ENCODE measurements at places on chromosomes 16 and 17. TPM values are rescaled to one million over a fixed set of nuclear protein-coding genes. Genes with fewer than 3 reads are reported as not detected.

DNA sequence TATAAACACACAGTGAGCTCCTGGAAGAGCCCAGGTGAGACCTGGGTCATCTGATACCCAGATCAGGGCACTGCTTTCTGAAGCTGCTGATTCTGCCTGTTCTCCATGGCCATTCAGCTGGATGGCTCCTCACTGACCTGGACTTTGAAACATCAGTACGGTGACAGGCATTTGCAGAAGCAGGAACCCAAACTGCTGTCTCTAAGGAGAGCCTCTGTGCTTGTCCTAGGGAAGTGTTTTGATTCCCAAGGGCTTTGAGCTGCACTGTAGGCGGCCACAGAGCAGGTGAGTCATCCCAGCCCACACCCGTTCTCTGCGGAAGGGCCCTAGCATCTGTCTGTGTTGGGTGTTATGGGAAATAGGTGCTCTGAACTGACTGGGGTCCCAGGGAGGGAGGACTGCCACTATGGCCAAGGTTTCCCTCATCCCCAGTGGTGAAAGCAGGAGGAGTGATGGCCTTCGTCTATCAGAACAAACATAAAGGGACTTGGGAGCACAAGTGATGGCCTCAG lies 60.7 kb upstream of the ADCY9 start:
- no peak for DNase-seq

- no peak for DNase-seq
Measured at GRCh38 chr17:36740157-36740556, 138.8 kb downstream of the MRM1 start.

DNA sequence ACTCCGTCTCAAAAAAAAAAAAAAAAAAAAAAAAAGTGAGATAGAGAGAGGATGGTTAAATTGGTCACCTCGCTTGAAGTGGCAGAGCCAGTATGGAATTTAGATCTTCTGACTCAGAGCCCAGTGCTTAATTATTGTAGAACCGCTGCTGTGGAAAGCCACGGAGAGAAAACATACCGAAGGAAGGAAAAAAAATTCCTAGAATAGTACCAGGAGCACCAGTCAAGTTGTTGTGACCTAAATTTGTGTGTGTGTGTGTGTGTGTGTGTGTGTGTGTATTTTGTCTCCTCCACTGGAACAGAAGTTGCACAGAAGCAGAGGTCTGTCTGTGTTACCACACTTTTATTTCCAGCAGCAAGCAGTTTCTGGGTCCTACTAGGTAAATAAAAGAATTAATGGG lies 10.6 kb upstream of the NUP85 start:
- no peak for DNase-seq

- DNase-seq = no peak
Measured at GRCh38 chr17:40695874-40696472, 7.6 kb downstream of the KRT24 start.

DNA sequence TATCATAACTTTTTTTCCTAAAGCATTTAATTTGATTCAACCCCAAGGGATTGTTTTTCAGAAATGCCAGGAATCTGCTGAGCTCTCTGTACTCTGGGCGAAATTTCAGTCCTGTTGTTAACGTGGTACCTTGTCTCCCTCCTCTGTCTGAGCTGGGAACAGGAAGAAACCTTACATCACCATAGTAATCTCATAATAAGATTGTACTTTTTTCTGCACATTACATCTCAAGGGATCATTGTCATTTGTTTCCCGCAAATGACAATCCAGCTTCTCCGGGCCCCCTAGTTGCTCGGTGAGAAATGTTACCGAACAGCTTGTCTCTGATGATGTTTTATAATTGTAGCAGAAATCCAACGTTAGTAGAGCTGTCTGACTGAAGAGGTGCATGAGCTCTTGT lies 152.7 kb upstream of the ERCC4 start:
- DNase-seq = no peak

CCL14 gene
- total RNA-seq = not detected
